RWPE2 (cell line): ENCODE measurements at places on chromosomes 5 and 9.
A peak's percentile ranks its signal among the peaks of the same experiment; 100 is the strongest.

GRCh38 chr9:4666042-4666699 lies at the start of gene SPATA6L:
Gene SPATA6L, minus strand, starts transcription at chr9:4666480. Its CDS starts 230 bp downstream, at chr9:4666250.
- no peaks in the 10 kb centered on the region for H3K36me3 ChIP-seq
- DNase-seq: no peak
- peak within 1 kb of the TSS; percentile 33 for H3K4me3 ChIP-seq
- H3K27ac ChIP-seq: peak within 1 kb of the TSS; percentile 22

- H3K27ac ChIP-seq: no peak overlapping the region
- DNase-seq: no peak
- H3K4me1 ChIP-seq: no peaks in the 10 kb centered on the region
- no peaks in the 10 kb centered on the region for H3K27me3 ChIP-seq
Observed at GRCh38 chr5:63032343-63032742, 453.7 kb downstream of the LRRC70 start.

GRCh38 chr5:82325155-82325554 lies 47.0 kb upstream of the RPS23 start:
- H3K4me1 ChIP-seq: no peaks in the 10 kb centered on the region
- H3K4me3 ChIP-seq: no peak overlapping the region
- no peak for DNase-seq

DNA sequence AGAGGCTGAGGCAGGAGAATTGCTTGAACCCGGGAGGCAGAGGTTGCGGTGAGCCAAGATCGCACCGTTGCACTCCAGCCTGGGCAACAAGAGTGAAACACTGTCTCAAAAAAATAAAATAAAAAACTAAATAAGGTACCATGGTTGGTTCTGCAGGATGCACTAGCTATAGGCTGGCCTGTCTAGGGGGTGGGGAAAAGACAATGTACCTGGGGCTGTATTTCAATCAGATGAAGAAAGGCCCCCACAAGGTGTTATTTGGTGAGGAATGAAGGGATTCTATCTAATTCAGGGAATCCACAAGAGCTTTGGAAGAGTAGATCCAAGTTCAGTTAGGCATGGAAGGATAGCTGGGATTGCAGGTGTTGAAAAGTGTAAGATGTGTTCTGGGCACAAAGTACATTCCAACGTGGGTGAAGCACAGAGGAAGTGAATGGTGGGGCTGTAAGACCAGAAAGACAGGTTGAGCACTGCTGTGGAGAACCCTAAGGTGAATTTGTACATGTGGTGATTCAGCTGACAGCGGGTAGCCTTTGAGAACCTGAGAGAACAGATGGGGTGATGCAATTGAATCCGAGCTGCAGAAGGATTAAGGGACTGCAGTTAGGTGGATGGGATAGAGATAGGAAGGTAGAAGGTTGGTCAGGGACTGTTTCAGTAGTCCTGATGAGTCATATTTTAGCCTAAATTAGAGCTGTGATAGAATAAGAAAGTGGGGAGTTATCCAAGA lies 71.8 kb downstream of the CAST start:
- DNase-seq: peak; percentile 89
- no peak overlapping the region for H3K4me3 ChIP-seq
- H3K4me1 ChIP-seq: peaks cover 33% of the 10 kb centered on the region
- H3K36me3 ChIP-seq: peaks cover 78% of the 10 kb centered on the region

- H3K4me3 ChIP-seq: no peak overlapping the region
- no peaks in the 10 kb centered on the region for H3K36me3 ChIP-seq
- no peaks in the 10 kb centered on the region for H3K4me1 ChIP-seq
- DNase-seq: no peak
Observed at GRCh38 chr5:95111141-95111540, 173.8 kb downstream of the MCTP1 start.

- no peak overlapping the region for H3K27ac ChIP-seq
- H3K36me3 ChIP-seq: no peaks in the 10 kb centered on the region
- no peak for DNase-seq
- H3K4me1 ChIP-seq: no peaks in the 10 kb centered on the region
- no peak overlapping the region for H3K4me3 ChIP-seq
Observed at GRCh38 chr9:15086778-15087324, 176.6 kb upstream of the FREM1 start.

DNA sequence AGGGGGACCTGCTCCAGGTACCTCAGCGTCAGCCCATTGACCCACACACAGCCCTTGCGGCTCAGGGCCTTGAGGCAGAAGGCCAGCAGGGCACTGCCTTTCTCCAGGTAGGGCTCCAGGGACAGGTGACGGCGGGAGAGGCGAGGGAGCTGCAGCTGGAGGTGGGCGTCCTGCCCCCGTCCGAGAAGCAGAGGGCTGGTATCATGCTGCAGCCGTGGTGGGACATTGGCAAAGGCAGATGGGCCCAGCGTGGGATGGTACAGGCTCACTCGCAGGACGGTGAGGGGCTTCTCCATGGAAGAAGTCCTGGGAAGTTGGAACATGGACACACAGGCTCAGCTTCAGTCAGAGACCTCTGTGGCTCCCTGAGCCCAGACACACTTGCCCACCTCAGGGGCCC lies 2.5 kb upstream of the DCANP1 start:
- no peaks in the 10 kb centered on the region for H3K27me3 ChIP-seq
- H3K4me1 ChIP-seq: no peaks in the 10 kb centered on the region
- H3K36me3 ChIP-seq: no peaks in the 10 kb centered on the region
- DNase-seq: peak; percentile 63
- H3K27ac ChIP-seq: no peak overlapping the region
- no peak overlapping the region for H3K4me3 ChIP-seq

DNA sequence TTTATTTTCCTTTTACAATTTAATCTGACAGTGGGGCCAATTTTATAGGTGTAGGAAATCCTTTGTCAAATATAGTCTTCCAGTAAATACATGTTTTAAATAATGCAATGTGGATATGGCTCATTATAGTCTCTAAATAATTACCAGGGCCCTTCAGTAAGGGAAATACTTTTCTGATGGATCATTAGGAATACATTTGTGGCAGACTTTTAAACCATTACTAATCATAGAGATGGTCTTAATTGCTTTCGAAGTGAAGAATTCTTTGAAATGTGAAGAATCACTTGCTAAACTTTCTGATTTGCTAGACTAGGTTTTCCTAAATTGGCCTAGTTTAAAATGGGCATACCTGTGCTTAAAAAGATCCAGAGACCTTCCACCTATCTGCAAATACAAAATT lies 105.6 kb upstream of the ELL2 start:
- peaks cover 47% of the 10 kb centered on the region for H3K4me1 ChIP-seq
- no peaks in the 10 kb centered on the region for H3K36me3 ChIP-seq
- H3K27me3 ChIP-seq: no peaks in the 10 kb centered on the region
- peak overlapping the region; percentile 98 for H3K27ac ChIP-seq
- DNase-seq: no peak
- H3K4me3 ChIP-seq: no peak overlapping the region

- DNase-seq: no peak
- H3K4me3 ChIP-seq: no peak overlapping the region
- no peaks in the 10 kb centered on the region for H3K36me3 ChIP-seq
Observed at GRCh38 chr9:7081065-7081600, 323.4 kb downstream of the KDM4C start.

- no peaks in the 10 kb centered on the region for H3K4me1 ChIP-seq
- no peak overlapping the region for H3K4me3 ChIP-seq
- no peaks in the 10 kb centered on the region for H3K36me3 ChIP-seq
- no peak overlapping the region for H3K27ac ChIP-seq
Observed at GRCh38 chr5:99928490-99928889, 606.7 kb upstream of the FAM174A start.

GRCh38 chr5:119820016-119820415 lies 190.7 kb downstream of the FAM170A start:
- no peaks in the 10 kb centered on the region for H3K36me3 ChIP-seq
- no peaks in the 10 kb centered on the region for H3K4me1 ChIP-seq
- no peak overlapping the region for H3K27ac ChIP-seq
- DNase-seq: no peak
- H3K27me3 ChIP-seq: no peaks in the 10 kb centered on the region

GRCh38 chr5:64594601-64595000 lies 88.8 kb downstream of the RGS7BP start:
- peaks cover 10% of the 10 kb centered on the region for H3K27me3 ChIP-seq
- no peak for DNase-seq
- H3K36me3 ChIP-seq: no peaks in the 10 kb centered on the region
- H3K27ac ChIP-seq: no peak overlapping the region
- H3K4me1 ChIP-seq: no peaks in the 10 kb centered on the region

- no peak for DNase-seq
- no peak overlapping the region for H3K4me3 ChIP-seq
- no peak overlapping the region for H3K27ac ChIP-seq
- H3K4me1 ChIP-seq: no peaks in the 10 kb centered on the region
- H3K36me3 ChIP-seq: no peaks in the 10 kb centered on the region
- H3K27me3 ChIP-seq: no peaks in the 10 kb centered on the region
Observed at GRCh38 chr9:118536153-118536552, 832.0 kb downstream of the TLR4 start.

- peak overlapping the region; percentile 78 for H3K27ac ChIP-seq
- H3K4me3 ChIP-seq: no peak overlapping the region
Observed at GRCh38 chr9:6133346-6134063, 82.1 kb upstream of the IL33 start.

- peaks cover 12% of the 10 kb centered on the region for H3K4me1 ChIP-seq
- DNase-seq: no peak
- peak overlapping the region; percentile 63 for H3K27ac ChIP-seq
- H3K27me3 ChIP-seq: no peaks in the 10 kb centered on the region
- peak overlapping the region; percentile 72 for H3K4me3 ChIP-seq
Observed at GRCh38 chr5:73565969-73566547, 515 bp downstream of the UTP15 start.

DNA sequence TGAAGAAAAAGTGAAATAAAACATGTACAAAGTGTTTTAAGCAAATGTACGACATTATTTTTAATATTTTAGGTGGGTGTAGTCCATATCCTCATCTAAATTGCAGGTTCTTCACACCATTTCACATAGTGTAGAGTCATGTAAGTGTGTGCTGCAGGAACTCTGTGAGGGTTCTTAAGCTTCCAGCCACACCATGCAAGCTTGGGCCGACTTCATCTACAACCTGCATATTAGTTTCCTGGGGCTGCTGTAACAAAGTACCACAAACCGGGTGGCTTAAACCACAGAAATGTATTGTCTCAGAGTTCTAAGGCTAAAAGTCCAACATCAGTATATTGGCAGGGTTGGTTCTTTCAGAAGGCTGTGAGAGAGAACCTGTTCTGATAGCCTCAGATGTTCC lies 10.2 kb downstream of the PAM start:
- H3K27me3 ChIP-seq: no peaks in the 10 kb centered on the region
- H3K4me1 ChIP-seq: peaks cover 23% of the 10 kb centered on the region
- H3K36me3 ChIP-seq: no peaks in the 10 kb centered on the region

- no peak overlapping the region for H3K27ac ChIP-seq
- no peak for DNase-seq
- no peak overlapping the region for H3K4me3 ChIP-seq
- H3K36me3 ChIP-seq: peaks cover 48% of the 10 kb centered on the region
- H3K27me3 ChIP-seq: no peaks in the 10 kb centered on the region
Observed at GRCh38 chr5:34703767-34704713, 47.9 kb downstream of the RAI14 start.

GRCh38 chr9:72334658-72335337 lies 30.2 kb downstream of the ZFAND5 start:
- H3K4me3 ChIP-seq: no peak overlapping the region
- H3K36me3 ChIP-seq: no peaks in the 10 kb centered on the region
- H3K27ac ChIP-seq: no peak overlapping the region
- H3K27me3 ChIP-seq: no peaks in the 10 kb centered on the region
- DNase-seq: no peak

GRCh38 chr5:137492331-137492730 lies 6.8 kb downstream of the SPOCK1 start:
- H3K4me3 ChIP-seq: no peak overlapping the region
- no peaks in the 10 kb centered on the region for H3K4me1 ChIP-seq
- no peak overlapping the region for H3K27ac ChIP-seq
- H3K27me3 ChIP-seq: no peaks in the 10 kb centered on the region
- no peak for DNase-seq

GRCh38 chr5:167816354-167816753 lies 475.1 kb upstream of the WWC1 start:
- no peaks in the 10 kb centered on the region for H3K27me3 ChIP-seq
- DNase-seq: peak; percentile 69
- H3K27ac ChIP-seq: peak overlapping the region; percentile 94
- H3K4me3 ChIP-seq: no peak overlapping the region

- H3K27ac ChIP-seq: peak overlapping the region; percentile 89
- no peaks in the 10 kb centered on the region for H3K36me3 ChIP-seq
- DNase-seq: no peak
- H3K4me3 ChIP-seq: no peak overlapping the region
- peaks cover 50% of the 10 kb centered on the region for H3K4me1 ChIP-seq
Observed at GRCh38 chr5:168651648-168652047, 72.5 kb upstream of the PANK3 start.

DNA sequence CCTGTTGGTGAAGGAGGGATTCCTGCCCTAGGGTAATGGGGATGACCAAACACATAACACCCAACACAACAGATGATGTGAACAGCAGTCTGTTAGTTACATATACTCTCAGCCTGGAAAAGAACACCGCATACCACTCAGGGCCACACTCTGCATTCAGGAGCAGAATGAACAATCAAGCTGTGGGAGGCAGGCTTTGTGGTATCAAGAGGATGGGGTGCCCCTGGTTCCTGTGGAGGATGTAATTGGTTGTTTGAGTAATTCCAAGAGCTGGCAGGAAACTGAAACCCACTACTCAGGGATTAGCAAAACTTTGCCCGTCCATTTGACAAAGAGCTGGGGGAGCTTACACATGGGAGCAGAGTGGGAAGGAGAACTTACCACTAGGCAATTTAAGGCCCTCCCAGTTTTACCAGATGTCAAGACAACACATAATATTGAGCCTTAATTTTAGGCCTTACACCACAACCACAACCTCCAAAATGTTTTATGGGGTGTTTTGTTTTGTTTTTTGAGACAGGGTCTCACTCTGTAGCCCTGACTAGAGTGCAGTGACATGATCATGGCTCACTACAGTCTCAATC lies 15.6 kb upstream of the PRKAA1 start:
- H3K4me3 ChIP-seq: no peak overlapping the region
- no peaks in the 10 kb centered on the region for H3K4me1 ChIP-seq
- H3K36me3 ChIP-seq: no peaks in the 10 kb centered on the region

- DNase-seq: no peak
- peaks cover 3% of the 10 kb centered on the region for H3K27me3 ChIP-seq
- no peak overlapping the region for H3K27ac ChIP-seq
- no peaks in the 10 kb centered on the region for H3K4me1 ChIP-seq
- H3K36me3 ChIP-seq: no peaks in the 10 kb centered on the region
Observed at GRCh38 chr5:171725205-171725601, 60.4 kb upstream of the SMIM23 start.

GRCh38 chr9:128087262-128087661 lies 19.2 kb downstream of the SLC25A25 start:
- no peaks in the 10 kb centered on the region for H3K27me3 ChIP-seq
- DNase-seq: no peak
- H3K4me3 ChIP-seq: no peak overlapping the region
- no peak overlapping the region for H3K27ac ChIP-seq
- H3K36me3 ChIP-seq: peaks cover 4% of the 10 kb centered on the region; the same call in 1 of the 2 replicates

GRCh38 chr9:18500451-18500850 lies 26.5 kb downstream of the ADAMTSL1 start:
- DNase-seq: no peak
- no peak overlapping the region for H3K4me3 ChIP-seq
- no peak overlapping the region for H3K27ac ChIP-seq
- no peaks in the 10 kb centered on the region for H3K27me3 ChIP-seq
- peaks cover 5% of the 10 kb centered on the region for H3K4me1 ChIP-seq
- no peaks in the 10 kb centered on the region for H3K36me3 ChIP-seq

- no peaks in the 10 kb centered on the region for H3K36me3 ChIP-seq
- no peaks in the 10 kb centered on the region for H3K27me3 ChIP-seq
- no peak overlapping the region for H3K27ac ChIP-seq
- H3K4me3 ChIP-seq: no peak overlapping the region
Observed at GRCh38 chr9:99015890-99016289, 72.2 kb downstream of the COL15A1 start.

GRCh38 chr9:26112724-26113123 lies 434.5 kb upstream of the TUSC1 start:
- no peak for DNase-seq
- H3K27me3 ChIP-seq: no peaks in the 10 kb centered on the region
